Stimulated activated naive CD8-positive, alpha-beta T cell treated with anti-CD3 and anti-CD28 coated beads, Interleukin-15, Interleukin-2, amounts not matched to agents 100 U/mL and 50 U/mL, for 24 hours (primary cell): ENCODE measurements at places on chromosomes 7 and 10.

- DNase-seq, result no peak
Observed at GRCh38 chr10:15742836-15743235, 23.1 kb upstream of the ITGA8 start.

- DNase-seq, result no peak
Observed at GRCh38 chr10:84348860-84349259, 20.5 kb downstream of the CCSER2 start.

DNA sequence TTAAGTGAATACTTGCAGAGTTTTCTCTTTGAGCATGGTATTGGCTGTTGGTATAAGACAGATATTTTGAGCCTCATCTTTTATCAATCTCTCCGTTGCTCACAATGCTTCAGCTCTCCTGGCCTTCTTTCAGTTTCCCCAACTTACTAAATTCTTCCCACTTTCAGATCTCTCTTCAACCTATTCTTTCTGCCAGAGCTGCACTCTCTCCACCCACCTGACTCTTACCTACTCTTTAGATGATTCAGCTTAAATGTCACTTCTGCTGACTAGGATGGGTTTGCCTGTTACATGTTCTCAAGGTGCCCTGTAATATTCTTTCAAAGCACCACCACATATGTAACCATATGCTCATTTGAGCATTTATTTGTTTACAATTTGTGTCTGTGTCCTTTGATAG is 1.6 kb downstream of the EXOSC1 start:
- no peak for DNase-seq

GRCh38 chr7:24504040-24504439 is 69.2 kb upstream of the PALS2 start:
- DNase-seq, result no peak

DNA sequence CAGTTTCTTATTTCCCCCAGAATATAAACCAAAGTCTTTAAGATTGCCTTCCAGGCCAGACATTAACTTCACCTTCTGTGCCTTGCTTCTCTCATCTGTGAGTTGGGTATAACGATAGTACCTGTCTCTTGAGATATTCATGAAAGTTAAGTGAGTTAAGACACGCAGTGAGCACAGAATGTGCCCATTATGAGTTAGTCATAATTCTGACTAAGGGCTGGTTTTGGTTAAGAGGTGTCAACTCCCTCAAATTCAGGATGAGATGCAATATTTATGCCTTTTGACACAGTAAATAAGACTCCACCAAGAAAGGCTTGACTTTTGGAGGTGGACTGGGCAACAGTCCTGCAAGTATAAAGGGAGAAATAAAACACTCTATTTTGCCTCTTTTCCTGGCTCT is 528.7 kb upstream of the IGFBP3 start:
- no peak for DNase-seq

GRCh38 chr7:101172854-101173751 is 7.0 kb downstream of the NAT16 start:
- DNase-seq, result no peak

- no peak for DNase-seq
Observed at GRCh38 chr10:80516506-80517075, 21.1 kb upstream of the SH2D4B start.

GRCh38 chr10:86413046-86413728 is 46.6 kb upstream of the GRID1 start:
- DNase-seq, result no peak

DNA sequence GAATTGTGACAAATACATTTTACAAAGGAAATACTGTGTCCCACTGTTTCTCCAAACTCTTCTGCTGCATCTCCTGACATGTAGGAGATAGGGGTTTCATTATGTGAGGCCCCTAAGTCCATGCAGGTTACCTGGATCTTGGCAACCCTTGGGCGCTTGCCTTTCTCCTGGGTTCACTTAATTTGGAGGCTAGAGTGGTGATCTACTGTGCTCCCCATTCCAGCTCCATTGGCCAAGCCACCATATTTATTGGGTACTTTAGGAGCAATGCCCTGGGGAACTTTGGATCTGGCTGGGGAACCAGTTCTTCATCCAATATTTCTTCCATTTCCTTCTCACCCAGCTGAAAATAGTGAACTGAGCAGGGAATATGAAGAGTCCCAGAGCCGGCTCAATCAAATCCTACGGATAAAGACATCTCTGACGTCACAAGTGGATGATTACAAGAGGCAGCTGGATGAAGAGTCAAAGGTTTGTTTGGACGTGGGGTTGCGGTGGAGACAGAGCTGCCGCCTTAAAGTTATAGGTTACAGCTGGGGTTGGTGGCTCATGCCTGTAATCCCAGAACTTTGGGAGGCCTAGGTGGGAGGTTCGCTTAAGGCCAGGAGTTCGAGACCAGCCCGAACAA is 18.5 kb downstream of the MYH16 start:
- DNase-seq, result no peak

DNA sequence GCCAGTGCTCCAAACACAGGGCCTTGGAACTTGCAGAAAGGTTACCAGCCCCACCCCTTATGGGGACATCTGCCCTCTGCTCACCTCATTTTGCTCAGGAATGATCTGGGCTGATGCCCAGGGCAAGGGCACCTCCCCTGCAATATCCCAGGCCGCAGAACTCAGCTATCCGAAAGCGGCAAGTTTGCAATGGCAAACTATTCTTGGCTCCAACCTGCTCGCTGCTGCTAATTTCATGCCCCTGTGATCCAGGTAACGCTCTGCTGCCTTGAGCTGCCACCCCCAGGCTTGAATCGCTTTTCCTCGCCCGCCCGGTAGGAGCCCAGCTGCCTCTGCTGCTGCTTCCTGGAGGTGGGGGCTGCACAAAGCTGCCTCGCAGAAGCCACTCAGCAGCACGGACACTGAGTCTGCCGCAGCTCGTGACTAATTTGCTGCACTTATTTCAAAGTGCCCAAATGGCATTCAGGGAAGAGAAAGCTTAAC is 18.2 kb downstream of the SLC29A3 start:
- DNase-seq, result no peak

DNA sequence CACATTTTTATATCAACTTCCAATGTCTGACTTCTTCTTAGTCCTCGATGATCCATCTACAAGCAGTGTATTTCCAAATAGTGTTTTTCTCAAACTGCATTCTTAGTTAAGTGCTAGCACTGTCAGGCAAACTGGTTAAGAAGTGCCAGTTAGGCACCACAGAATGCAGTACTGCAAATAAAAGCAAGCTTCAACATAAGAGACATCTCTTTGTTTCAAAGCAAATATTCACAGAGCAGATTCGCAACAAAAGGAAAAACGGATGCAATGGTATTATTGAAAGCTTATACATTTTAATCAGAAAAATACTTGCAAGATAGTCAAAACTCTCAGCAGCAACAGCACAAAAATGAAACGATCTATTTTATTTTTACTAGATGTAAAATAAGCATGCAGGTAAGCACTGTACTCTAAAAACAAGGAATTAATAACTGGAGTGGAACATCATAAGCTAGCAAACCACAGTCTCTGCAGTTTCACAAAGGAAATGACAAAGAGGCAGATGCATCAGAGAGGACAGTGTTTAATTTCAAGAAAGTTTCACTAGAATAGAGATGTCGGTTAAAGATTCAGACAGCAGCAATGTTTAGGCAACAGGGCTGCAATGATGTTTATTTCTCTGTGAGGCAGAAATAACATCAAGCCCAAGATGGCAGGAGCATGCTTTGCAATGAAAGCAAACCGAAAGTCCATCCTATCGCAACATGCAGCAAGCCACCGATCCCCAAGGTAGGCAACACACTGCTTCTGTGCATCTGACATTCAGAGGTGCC is 82.0 kb downstream of the FGFR2 start:
- no peak for DNase-seq

- no peak for DNase-seq
Observed at GRCh38 chr10:34507217-34507616, 307.9 kb downstream of the PARD3 start.

DNA sequence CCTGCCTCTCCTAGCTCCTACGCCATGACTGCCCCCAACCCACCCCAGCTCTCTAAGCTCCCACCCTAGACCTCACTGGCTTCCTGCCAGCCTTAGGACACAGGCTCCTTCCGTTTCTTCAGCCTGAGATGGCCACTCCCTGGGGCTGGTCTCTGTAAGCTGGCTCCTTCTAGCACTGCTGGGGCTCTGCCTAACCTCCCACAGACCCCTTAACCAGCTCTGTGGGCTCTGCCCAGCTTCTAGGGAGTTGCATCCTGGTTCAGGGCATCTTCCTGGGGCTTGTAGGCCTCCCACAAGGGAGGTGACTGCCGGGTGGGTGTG is 478.6 kb upstream of the KLF6 start:
- no peak for DNase-seq

- no peak for DNase-seq
Observed at GRCh38 chr7:28573059-28573553, 160.8 kb downstream of the CREB5 start.

- DNase-seq, result no peak
Observed at GRCh38 chr10:97686301-97686961, 610 bp downstream of the AVPI1 start.

- no peak for DNase-seq
Observed at GRCh38 chr10:132876131-132876860, 66.1 kb downstream of the CFAP46 start.

GRCh38 chr10:119139464-119140067 is 25.9 kb downstream of the SFXN4 start:
- DNase-seq, result peak; percentile 43
